ENCODE measurements at places on chromosomes 5 and 9.
A peak's percentile ranks its signal among the peaks of the same experiment; 100 is the strongest.

DNA sequence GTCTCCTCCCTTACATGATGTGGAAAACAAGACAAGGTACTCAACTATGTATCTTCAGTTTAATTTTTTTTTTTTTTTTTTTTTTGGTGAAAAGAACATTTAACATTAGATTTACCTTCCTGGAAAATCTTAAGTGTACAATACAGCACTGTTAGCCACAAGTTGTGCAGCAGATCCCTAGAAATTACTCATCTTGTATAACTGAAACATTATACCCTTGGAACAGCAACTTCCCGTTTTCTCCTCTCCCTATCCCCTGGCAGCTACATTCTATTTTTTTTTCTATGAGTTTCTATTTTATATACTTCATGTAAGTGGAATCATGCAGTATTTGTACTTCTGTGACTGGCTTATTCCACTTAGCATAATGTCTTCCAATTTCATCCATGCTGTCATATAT is 421.9 kb upstream of the FTMT start:
- no peak for DNase-seq

DNA sequence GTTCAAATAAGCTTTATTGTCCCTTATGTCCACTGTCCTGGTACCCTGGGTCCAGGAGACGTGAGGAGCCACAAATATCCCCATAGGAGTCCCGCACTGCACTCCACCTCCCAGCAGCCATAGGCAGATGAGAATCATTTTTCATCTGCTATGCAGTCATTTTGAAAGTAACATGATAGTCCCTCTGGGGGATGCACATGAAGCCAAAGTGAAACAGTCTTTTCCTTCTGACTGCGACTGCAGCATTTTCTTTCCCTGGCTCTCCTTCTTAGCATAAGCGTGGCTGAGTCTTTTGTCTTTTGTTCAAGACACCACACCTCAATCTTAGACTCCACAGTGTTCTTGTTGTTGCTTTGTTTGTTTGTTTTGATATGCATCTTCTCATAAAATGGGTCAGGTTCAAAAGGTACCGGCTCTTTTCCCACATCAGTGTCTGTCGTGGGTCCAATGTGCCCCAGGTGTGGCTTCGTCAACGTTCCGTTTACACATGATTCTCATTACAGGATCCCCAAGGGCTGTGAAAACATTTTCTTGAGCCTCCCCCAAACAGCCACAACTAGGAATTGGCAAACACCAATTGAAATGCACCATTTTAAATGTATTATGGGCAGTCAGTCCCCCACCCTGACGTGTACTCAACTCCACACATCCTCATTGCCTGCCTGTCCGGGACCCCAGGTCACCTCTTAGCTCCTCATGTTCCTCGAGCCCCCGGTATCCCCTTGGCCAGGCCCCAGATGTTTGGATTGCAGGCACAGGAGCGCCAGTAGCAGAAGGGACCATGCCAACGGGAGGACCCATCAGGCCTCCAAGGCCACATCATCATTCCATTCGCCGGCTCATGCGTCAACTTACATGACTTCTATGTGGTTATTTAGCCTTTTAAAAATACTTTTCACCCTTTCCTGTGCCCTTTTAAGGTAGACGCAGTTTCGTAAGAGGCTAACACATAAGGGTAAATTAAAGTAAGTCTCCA is 237.8 kb upstream of the DAPK1 start:
- DNase-seq, result no peak

- DNase-seq, result no peak
Measured at GRCh38 chr9:36336131-36336907, 63.8 kb downstream of the RNF38 start.

- no peak for DNase-seq
Measured at GRCh38 chr9:76510041-76510440, 51.1 kb downstream of the GCNT1 start.

DNA sequence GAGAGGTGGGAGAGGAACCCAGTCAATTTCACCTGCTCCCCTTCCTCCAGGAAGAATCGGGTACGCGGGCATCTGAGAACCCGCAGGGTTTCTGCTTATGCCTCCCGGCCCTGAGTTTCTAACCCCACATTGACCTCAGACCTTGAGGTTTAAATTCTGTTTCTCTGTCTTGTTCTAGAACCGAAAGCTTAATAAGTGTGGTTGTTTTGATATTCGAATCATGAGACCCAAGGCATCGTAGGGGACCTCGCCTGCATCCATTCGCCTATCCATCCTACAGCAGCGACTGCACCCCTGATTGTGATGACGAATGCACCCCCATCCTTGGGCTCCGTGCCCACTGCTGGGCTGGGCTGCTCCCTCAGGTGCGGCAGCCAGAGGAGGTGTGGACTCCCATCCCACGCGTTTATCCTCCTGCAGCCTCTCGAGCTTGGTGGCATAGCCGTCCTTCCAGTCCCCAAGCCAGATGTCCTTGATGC is 80.8 kb upstream of the IER5L start:
- DNase-seq, result no peak

DNA sequence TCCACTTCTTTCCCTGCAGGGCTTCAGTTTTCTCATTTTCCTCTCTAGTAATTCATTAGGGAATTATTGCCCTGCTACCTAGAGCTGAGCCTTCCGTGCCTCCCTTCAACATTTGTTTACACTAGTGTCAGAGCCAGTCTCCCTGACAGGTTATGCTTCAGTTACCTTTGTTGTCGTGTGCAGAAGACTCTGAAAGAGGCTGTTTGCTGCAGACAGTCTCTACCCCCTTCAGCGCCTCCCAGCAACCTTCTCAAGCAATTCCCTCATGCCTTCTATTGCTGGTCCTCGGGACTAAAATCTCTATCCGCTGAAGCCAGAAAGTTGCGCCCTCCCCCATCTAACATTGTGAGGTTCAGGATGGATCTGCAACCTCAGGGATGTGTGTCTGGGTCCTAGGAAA is 12.8 kb downstream of the RALGPS1 start:
- no peak for DNase-seq

DNA sequence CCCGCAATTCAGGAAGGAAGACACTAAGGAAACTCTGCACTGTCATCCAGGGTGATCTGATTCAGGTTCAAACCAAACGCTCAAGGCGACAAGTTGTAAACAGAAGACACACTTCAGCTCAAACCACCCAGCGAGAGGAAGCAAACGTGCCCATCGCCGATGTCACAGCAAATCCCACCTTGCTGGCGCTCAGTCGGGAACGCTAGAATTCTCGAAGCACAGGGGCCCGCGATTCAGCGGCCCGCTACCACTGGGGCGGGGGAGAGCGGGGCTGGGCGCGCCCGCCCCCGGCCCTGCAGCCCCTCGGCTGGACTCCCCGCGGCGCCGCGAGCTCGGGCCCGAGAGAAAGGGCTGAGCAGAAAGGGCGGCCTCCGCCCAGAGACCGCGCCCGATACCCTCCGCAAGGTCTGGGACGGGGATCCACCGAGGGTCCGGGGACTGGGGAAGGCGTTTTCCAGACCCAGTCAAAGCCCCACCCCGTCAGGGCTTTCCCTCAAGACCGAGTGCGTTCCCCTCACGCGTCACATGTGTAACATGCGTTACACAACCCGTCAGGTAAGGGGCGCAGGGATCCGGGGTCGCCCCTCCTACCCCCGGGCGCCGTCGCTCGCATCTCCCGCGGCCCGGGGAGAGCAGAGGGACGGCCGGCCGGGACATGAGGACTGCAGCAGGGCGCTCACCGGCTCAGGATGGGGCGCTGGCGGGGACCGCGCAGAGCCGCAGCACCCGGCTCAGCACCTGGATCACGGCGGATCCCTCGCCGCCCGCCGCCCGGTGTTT is 469 bp downstream of the AGTPBP1 start:
- DNase-seq, result peak; percentile 49

All from A549 (cell line).